ENCODE measurements at places on chromosomes 7 and 10. TPM values are rescaled to one million over a fixed set of nuclear protein-coding genes. Genes with fewer than 3 reads are reported as not detected.
A peak's percentile ranks its signal among the peaks of the same experiment; 100 is the strongest.

NRF1 gene
- 26.3 TPM for total RNA-seq

OR2A1 gene
- 0.27 TPM for total RNA-seq

CALY gene
- 2.1 TPM for total RNA-seq

ZFAND2A gene
- 16.3 TPM for total RNA-seq

GRCh38 chr7:87263537-87263936 lies 44.0 kb upstream of the TMEM243 start:
- H3K36me3 ChIP-seq, result no peaks in the 10 kb centered on the region
- no peak overlapping the region for H3K4me3 ChIP-seq
- no peak overlapping the region for H3K27ac ChIP-seq
- DNase-seq, result no peak
- H3K4me1 ChIP-seq, result no peaks in the 10 kb centered on the region
- peaks cover 23% of the 10 kb centered on the region for H3K27me3 ChIP-seq

DNA sequence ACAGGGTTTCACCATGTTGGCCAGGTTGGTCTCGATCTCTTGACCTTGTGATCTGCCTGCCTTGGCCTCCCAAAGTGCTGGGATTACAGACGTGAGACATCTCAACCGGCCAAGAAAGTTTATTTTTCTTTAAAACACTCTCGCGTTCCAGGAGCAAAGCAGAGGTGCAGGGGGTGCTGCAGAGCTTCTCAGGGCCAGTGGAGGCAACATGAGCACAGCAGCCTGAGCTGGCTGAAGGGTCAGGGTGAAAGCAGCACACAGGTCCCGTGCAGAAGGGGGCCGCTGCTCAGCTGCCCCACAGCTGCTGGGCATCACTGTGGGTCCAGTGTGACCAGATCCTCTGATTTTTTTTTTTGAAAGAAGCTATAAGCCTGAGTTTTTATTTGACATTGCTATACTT lies 46.1 kb downstream of the EPHB4 start:
- no peak overlapping the region for H3K4me3 ChIP-seq
- DNase-seq, result no peak
- peaks cover 6% of the 10 kb centered on the region for H3K27me3 ChIP-seq
- no peaks in the 10 kb centered on the region for H3K36me3 ChIP-seq
- H3K4me1 ChIP-seq, result no peaks in the 10 kb centered on the region

GRCh38 chr10:48923748-48924147 lies 15.9 kb downstream of the LRRC18 start:
- peaks cover 43% of the 10 kb centered on the region for H3K27me3 ChIP-seq
- no peaks in the 10 kb centered on the region for H3K4me1 ChIP-seq
- no peak overlapping the region for H3K27ac ChIP-seq

DNA sequence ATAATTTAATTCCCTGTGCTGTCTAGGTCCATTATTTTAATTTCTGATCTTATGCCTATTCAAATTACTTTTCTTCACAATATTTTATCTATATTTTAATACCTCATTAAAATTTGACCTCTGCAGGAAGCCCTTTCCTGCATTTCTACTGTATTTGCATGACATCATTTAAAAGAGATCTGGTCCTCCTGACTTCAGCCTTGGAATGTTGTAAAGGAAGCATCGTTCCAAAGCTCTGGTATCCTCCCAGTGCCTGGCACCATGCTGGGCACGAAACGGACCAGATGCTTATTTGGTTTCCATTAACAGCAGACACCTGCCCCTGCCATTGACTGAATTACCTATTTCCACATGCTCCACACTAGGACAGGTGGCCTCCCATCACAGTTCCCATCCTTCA lies 247.5 kb downstream of the KLF6 start:
- DNase-seq, result no peak
- H3K27ac ChIP-seq, result no peak overlapping the region
- H3K36me3 ChIP-seq, result no peaks in the 10 kb centered on the region

DNA sequence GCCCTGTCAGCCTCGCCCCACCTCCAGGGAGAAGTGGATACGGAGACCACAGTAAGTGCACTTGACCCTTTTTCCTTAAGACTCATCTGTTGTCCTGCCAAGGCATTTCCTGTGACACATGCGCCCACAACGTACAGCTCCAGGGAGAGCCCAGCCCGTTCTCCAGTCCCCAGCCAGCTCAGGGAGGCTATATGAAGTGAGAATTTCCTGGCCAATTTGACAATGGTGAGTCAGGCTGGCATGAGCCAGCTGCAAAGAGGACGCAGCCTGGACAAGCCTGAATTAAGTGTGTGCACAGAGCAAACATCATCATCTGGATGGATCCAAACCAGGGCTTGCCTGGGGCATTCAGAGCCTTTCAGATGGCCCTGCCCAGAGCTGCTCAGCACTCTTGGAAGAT lies 244.8 kb downstream of the KCNMA1 start:
- H3K4me3 ChIP-seq, result no peak overlapping the region
- DNase-seq, result no peak
- H3K4me1 ChIP-seq, result peaks cover 34% of the 10 kb centered on the region
- peak overlapping the region; percentile 23 for H3K27ac ChIP-seq

DNA sequence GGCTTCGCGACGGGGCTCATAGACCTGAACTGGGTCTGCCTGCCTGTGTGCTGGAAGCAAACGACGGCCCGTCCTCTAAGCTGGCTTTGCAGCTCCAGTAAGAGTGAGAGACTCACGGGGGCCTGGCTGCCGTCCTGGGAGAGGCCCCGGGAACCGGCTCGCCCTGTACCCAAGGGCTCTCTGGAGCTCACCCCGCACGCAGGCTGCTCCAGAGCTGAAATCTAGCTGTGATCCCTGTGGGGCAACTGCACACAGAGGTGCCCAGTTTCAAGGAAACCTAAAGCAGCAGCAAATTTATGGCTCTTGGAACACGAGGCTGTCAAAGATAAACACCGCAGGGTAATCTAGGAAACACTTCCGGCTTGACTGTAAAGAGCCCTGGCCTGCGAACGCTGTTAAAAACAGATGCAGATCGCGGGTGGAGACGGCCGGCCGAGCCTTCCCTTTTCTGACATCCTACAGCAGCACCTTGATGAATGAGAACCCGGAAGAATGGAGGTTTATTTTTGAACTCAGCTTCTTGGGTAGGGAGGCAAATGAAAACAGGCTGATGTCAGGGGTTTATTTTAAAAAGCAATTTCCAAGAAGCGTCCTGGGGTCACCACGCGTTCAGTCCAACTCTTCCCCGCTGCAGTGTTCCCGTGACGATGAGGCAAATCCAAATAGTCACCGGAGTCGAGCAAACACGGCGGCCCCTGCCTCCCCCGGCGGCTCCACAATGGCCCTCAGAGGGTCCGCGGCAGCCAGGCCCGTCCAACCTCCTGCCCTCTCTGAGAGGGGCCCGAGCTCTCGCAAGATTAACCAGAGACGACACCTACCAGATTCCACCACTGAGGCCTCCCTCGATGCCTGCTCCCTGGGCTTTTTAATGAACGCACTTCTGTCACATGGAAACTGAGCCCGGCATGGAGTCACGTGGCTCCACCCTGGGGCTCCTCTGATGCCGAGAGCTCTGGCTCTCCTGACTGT lies 29.6 kb downstream of the AMZ1 start:
- H3K4me3 ChIP-seq, result no peak overlapping the region
- peaks cover 27% of the 10 kb centered on the region for H3K36me3 ChIP-seq
